ENCODE measurements at places on chromosomes 11 and 22.

- DNase-seq, result no peak
These were observed 72.6 kb downstream of the CD82 start for GRCh38 chr11:44638032-44638431.

GRCh38 chr11:94662846-94663390 lies 95.8 kb downstream of the PIWIL4 start:
- no peak for DNase-seq

DNA sequence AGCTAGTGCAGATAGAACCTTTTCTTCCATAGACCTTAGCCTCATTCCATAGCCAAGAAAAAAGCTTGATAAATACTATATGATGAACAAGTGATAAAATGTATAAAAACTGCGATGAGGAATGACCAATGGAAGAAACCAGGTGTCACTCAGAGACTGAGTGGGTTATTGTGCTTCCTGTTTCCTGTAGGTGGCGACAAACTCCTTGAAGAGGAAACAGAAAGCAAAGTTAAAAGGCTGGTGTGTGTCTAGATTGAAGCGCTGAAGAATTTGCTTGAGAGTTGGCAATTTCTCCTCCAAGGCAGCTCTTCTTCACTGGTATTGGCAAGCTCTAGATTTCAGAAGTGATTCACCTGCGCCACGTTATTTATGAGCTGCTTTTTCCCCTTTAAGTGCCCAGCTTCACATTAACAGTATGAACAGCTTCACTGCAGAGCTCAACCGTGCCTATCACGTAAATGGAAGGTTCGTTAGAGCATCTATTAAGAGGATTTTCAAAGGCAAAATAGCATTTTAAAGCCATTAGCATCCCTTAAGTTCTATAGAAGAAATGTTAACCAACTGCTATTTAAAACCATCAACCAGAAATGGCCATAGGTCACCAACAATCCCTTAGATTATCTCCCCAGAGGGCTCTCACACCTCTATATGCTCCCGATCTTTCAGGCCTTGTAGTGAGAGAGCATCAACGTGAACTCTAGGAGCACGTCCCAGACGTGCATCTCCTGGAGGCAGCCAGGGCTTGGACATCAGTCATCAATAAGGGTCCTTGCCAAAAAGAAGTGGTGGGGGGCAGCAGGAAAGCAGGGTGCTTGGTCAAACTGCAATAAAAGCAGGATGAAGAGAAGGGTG lies 179.4 kb downstream of the CADM1 start:
- DNase-seq, result no peak

- DNase-seq, result no peak
These were observed 14.3 kb upstream of the EFCAB6 start for GRCh38 chr22:43826142-43827002.

GRCh38 chr22:39839917-39840510 lies 53.5 kb downstream of the ENTHD1 start:
- DNase-seq, result peak; percentile 11

GRCh38 chr11:116422556-116422955 lies 350.2 kb downstream of the BUD13 start:
- DNase-seq, result no peak

DNA sequence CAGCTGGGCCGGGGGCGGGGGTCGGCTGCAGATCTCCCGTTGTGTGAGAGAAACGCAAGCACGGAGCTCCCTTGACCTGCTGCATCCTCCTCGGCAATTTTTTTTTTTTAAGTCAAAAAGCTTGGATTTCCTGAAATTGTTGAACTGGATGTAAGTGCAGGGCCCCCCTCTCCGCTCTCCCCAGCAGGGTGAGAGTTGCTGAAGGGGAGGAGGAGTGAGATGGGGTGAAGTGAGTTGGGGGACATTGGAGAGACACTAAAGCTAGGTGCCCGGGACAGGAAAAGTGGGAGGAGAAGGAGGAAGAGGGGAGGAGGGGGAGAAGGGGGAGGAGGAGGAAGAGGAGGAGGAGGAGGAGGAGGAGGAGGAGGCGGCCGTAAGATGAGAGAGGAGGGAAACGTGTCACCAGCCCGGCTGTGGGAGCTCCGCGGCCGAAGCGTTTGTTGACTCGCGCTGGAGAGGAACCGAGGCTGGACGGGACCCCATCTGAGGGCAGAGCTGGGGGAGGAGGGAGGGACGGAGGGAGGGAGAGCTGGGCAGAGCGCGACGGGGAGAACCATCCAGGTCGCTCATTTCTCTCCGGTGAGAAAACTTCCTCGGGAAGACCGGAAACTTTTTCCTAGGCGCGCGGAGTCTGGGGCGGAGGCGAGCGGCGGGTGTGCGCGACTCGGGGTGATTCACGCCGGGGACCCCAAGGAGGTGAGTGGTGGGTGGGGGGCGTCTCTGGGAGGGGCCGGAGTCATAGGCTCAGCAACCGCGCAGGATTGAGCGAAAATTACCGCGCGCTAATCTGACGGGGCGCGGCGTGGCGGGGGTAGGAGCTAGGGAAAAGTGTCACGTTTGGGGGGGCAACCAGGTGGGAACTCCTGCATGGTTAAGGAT lies 80.2 kb downstream of the PRR5L start:
- no peak for DNase-seq

All from stimulated activated CD8-positive, alpha-beta memory T cell treated with anti-CD3 and anti-CD28 coated beads, Interleukin-2, amount 100 ng/mL, for 48 hours (primary cell).